ENCODE measurements at places on chromosomes 16 and 17.

GRCh38 chr16:1154291-1154886, 1.5 kb downstream of the CACNA1H start:
- DNase-seq: no peak

DNA sequence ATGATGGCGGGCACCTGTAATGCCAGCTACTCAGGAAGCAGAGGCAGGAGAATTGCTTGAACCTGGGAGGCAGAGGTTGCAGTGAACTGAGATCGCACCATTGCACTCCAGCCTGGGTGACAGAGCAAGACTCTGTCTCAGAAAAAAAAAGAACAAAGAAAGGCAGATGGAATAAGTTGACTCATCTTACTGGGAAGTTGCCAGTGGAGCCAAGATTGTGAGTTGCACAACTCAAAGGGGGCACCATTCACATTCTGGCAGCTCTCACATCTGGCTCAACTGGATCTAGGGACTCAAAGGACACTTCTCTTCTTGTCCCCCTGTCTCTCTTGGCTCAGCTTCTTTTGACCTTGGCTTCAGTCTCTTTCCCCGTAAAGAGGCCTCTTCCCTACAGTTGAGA, 53.7 kb upstream of the ETV4 start:
- no peak for DNase-seq

DNA sequence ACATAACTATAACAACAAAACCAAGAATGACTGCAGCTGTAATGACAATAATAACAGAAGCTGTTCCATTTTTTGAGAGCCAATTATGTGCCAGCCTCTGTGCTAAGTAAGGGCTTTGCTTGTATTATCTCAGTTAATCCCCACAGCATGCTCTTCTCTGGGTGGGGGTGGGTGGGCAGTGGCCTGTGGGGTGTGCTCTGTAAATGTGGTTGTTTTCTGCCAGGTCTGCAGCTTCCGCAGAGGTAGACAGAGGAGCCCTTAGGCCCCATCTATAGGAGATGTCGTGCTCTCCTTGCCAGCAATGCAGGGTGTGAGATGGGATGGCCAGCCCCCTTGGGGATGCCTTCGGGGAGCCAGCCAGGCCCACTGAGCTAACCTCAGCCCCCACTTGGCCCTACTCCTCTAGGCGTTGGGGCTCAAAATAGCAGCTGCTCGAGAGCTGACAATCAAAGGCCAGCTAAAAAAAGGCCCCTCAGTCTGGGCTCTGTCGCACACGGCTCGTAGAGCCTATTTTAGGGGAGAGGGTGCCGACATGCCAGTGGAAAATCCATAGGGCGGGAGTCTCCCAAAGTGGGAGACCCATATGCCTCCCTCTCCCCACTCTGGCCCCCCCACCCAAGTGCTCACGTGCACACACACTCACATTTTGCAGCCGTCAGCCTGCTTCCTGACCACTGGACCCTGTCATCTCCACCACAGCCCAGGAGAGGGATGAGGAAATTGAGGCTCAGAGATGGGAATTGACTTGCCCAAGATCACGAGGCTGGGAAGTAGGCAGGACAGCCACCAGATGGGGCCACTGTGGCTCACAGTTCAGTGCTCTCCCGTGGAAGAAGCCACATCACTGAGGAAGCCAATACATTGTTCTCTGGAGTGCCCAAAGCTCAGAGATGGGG, 15.8 kb downstream of the CDH16 start:
- no peak for DNase-seq

GRCh38 chr16:88339930-88340754, 42.6 kb upstream of the ZNF469 start:
- no peak for DNase-seq

DNA sequence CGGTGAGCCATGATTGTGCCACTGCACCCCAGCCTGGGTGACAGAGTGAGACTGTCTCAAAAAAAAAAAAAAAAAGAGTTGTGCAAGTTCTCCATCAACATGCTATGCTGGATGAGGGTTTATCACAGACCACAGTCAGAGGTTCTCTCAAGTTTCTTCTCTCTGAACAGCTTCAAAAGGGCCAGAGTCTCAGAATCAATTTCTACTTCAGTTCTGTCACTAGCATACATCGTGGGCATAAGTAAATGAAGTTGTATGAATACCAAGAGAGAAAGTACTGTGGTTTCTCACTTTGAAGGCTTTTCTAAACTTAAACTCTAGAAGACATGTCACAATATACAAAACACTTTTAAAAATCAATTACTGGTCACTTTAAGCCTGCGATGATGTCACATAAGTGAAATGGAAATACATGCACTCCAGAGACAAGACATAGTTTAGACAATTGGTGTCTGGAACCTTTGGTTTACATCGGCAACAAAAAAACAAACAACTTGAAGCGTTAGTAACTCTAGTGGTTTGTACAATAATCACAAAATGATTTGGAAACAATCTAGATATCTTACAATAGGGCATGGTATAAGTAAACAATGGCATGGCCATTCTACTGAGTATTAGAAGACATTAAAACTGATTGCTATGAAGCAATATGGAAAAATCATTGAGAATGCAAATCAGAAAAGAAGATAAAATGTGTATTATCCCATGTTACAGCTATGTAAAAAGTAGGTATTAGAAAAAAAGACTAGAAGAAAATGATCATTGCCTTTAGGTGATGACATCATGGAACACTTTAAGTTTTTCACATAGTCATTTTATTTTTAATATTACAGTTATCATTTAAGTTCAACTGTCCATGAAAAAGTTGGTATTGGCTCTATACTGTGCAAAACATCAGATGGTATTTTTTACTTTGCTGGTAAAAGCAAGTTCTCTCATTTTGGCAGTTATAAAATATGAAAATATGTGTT, 232.3 kb downstream of the ZFHX3 start:
- no peak for DNase-seq

DNA sequence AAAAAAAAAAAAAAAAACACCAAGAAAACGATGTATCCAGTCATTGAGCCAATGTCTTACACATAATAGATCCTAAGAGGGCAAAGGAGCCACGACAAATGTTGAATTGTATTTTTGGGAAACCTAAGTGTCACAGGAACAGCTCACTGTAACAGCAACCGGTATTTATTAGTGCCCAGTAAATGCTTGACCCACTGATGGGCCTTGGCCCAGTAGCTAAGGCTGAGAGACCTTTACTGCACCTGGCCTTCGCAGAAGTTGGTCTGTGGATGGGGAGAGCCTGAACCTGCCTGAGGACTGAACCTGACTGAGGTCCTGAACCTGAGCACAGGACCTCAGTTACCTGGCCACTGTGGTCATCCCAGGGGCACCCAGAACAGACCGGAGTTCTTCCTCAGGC, 65.0 kb upstream of the TBX2 start:
- no peak for DNase-seq

- DNase-seq: no peak
Measured at GRCh38 chr16:24900230-24900629, 54.5 kb downstream of the SLC5A11 start.

GRCh38 chr17:65864394-65864793, 302.9 kb upstream of the AXIN2 start:
- DNase-seq: no peak

GRCh38 chr17:82942166-82943130, 102.6 kb upstream of the ZNF750 start:
- no peak for DNase-seq

All from activated B cell treated with CpG ODN at 0.5 μM for 24 hours (primary cell).